ENCODE measurements at places on chromosomes 5 and 9.

- DNase-seq, result no peak
Measured at GRCh38 chr5:62762503-62762902, 183.9 kb downstream of the LRRC70 start.

- no peak for DNase-seq
Measured at GRCh38 chr5:28648108-28648507, 1609.7 kb upstream of the CDH9 start.

DNA sequence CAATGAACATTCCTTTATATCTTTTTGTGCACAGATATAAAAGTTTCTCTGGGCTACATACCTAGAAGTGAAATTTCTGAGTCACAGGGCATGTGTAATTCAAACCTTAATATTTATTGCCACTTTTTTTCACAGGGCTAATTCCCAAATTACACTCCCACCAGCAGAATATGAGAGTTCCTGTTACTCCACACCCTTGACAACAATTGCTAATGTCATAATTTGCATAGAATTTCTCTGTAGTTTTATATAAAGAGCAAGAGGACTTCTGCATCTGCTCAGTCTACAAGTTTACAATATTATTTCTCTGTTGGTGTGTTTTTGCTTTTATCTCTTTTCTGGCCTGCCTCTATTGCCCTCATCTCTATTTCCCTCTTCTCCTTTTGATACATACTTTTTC is 518.5 kb downstream of the ZNF608 start:
- no peak for DNase-seq

DNA sequence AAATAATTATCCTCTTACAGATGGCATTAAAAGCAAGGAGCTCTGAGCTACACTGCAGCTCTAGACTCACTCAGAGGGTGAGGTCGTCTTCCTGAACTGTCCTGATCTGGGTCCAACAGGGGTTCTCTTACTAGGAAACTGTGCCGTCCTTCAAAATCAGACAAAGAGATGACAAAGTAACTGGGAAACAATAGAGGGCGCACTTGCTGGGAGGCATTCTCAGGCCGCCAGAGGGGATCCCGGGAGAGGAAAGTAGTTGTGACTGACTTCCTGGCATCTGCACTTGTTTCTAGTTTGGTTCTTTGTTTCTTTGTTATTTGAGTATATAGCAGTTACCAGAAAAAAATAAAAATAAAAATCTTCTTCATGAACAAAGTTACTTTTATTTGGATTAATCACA is 142.9 kb upstream of the MSX2 start:
- no peak for DNase-seq

DNA sequence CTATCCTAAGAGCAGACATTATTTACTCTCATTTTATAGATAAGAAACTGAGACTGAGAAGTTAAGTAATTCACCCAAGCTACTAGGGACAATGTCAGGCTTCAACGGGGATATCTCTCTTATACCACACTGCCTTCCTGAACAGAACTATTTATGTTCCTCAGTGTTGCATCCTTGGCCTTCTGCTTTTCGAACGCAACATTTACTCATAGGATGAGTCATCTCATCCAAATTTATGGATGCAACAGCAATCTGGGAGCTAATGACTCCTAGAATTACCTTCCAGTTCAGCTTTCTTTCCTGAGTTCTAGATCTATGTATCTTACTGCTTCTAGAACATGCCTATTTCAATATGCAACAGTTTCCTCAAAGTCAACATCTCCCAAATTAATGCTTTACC is 103.6 kb upstream of the PAM start:
- DNase-seq, result no peak

GRCh38 chr9:76697081-76697480 is 67.2 kb upstream of the PCA3 start:
- no peak for DNase-seq

DNA sequence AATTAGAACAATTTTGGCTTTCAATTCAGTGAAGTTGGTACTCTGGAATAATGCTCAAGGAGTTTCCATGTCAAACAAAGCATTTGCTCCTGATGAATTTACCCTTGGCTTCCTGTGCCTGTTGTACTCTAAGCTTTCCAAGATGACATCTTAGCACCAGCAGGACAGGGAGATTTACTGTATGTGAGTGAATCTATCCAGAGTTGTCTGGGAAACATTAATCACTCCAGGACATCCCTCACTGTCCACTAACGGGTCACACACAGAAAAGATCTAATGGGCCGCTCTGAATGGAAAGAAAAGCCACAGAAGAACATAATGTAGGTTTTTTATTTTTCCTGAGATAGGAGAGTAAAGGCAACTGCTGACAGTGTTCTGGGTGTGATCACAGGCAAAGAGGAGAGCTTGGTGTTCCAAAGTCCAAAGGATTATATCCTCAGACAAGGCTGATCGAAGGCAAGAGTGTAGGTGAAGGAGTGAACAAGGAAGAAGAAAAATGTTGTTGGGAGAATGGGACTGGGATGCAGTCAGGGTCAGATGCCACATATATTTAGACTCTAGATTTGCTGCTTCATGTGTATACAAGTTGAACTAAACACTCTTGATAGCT is 167.7 kb upstream of the RPS23 start:
- no peak for DNase-seq

GRCh38 chr5:96962540-96962991 is 26.7 kb downstream of the LNPEP start:
- DNase-seq, result no peak

Data from hypothalamus (tissue), 51 donors.